Fibroblast of skin of scalp (primary cell): ENCODE measurements at places on chromosomes 13 and 19.

DNA sequence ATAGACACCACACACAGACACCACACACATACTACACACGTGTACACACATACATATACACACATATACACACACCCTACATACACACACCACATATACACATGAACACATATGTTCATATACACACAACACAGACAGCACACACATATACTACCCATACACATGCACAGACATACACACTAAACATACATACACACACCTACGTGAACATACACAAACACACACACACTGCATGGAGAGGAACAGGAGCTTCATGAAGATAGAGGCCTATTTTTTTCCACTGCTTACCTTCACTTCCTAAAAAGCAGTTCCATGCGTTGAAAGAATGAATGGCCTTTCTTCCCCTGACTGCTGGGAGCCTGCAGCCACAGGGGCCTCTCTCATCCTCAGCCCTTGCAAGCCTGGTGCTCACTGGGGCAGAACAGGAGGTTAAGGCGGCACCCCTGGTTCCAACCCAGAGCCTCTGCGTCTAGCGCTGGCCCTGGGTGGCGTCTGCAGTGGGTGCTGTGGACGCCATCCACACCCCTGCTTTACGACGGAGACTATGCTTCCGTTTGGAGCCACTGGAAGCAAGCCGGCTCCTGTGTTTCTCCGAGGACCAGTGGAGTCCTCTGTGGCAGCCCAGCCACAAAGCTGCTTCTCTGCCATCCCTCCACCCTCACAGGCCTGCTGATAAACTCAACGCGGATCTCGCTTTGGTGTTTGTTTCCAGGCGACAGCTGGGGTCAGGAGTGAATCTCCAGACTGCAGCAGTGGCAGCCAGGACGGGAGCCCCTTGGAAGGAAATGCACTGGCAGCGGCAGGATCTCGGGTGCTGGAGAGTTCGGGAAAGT, 1.9 kb upstream of the RASA3 start:
- no peak for DNase-seq

DNA sequence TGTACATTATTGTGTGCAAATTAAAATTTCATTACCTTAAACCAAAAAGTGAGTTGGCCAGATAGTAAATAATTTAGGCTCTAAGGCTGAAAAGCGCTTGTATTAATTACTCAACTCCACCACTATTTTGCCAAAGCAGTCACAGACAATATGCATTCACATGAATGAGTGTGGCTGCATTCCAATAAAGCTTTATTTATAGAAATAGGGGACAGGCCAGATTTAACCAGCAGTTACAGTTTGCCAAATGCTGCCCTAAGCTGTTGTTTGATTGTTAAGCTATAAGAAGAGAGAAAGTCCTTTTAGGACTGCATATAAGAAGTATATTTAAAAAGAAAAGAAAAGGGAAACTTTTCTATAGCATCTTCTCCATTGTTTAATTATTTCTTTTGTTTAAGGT, 342.6 kb downstream of the ITGBL1 start:
- DNase-seq = no peak

GRCh38 chr13:111431206-111431605, 110.8 kb downstream of the TEX29 start:
- DNase-seq = no peak

DNA sequence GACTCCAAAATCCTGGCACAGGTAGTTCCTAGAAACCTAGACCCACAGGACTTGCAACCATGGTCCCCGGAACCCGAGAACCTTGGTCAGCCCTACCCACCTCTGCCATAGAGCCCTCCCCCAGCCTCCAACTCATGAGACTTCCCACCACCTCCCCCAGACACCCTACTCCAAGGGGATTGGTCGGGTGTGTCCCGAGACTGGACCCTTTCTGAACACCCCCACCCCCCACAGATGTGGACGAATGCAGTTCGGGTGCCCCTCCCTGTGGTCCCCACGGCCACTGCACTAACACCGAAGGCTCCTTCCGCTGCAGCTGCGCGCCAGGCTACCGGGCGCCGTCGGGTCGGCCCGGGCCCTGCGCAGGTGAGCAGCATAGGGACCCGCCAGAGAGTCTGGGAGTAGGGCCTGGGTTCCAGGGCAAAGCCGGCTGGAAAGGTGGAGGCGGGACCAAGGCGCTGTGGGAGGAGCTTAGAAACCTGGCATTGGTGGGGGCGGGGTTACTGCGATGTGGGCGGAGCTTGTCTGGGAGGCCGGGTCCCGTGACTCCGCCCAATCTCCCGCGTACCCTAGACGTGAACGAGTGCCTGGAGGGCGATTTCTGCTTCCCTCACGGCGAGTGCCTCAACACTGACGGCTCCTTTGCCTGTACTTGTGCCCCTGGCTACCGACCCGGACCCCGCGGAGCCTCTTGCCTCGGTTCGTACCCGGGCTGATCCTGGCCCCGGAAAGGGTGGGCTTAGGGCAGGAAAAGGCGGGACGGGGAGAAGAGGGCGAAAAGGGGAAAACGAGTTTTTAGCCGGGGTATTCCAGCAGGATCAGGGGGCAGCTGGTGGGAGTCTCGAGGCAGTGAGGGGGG, 11.9 kb downstream of the LTBP4 start:
- DNase-seq = peak; percentile 35

GRCh38 chr13:100040196-100040595, 48.7 kb upstream of the PCCA start:
- DNase-seq = no peak

DNA sequence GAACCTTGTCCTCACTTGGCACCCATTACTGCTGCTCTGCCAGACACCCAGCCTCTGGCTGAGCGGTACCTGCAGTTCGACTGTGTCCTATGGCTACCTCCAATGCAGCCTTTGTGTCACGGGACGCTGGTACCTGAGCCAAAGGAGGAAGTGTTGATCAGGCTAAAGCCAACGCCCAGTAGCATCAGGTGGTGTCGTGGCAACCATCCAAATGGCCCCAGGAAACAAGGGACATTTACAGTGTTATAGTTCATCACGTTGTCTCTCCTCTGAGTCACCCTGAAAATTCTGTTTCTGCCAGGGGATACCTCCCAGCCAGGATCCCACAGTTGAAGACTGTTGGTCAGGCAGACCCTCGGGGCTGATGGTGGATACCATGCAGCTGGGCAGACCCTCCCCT, 10.1 kb downstream of the RHPN2 start:
- DNase-seq = no peak

- DNase-seq = no peak
These were observed 58.4 kb downstream of the SLC7A9 start for GRCh38 chr19:32811151-32811550.
